HFFc6 (cell line): ENCODE measurements at places on chromosomes 4 and X.

DNA sequence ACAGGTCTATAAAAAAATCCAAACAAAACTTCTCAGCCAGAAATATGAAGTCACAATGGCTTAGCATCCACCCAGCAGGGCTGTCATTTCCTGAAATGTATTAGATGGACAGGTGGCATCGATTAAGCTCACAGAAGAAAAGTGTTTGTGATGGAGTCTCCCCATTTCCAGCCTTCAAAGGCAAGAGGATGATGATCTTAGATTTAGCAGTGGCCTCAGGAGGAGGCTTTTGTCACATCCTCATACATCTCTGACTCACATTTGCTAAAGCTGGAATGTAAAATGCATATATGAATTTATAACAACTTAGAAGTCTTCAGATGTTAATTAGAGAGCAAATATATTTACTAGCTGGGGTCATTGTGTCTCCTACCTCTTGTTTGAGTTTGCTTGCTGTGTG, 441.9 kb downstream of the SPRY1 start:
- DNase-seq = no peak

GRCh38 chr4:98199247-98199646, 56.0 kb upstream of the STPG2 start:
- DNase-seq = no peak

GRCh38 chrX:2631743-2632532, 59.2 kb upstream of the CD99 start:
- no peak for DNase-seq

- no peak for DNase-seq
Measured at GRCh38 chr4:49036528-49036927, 50.5 kb downstream of the CWH43 start.

- DNase-seq = peak; percentile 19
Measured at GRCh38 chr4:53532521-53532920, 58.8 kb downstream of the LNX1 start.

DNA sequence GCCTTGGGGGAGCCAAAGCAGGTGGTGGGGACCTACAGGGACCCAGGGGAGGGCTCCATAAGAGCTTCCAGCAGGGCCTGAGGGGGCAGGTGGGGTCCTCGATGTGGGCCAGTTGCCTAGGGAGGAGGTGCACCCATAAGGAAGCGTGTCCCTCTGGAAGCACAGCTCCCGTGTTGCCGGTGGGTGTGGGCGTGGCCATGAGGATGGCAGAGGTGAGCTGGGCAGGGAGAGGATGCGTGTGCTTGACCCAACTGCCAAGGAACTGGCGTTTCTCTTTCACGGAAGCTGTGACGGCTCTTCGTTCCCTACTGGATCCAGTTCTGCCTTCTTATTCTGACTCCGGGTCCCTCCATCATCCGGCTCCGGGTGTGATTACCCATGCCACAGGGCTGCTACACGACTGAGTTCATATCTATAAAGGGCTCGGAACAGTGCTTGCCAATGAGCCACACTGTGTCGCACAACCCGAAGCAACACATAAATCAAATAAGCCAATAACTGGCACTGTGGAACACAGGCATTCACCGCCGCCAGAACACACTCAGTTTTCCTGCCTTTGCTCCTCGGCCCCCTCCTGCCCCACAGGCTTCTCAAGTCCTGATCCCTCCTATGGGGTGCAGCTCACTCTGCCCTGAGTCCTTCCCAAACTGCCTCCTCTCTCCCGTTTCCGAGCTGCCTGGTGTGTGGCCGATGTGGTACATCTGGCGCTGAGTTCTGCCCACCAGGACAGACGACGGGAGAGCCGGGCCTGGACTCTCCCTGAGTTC, 35.5 kb downstream of the RNF212 start:
- DNase-seq = no peak

DNA sequence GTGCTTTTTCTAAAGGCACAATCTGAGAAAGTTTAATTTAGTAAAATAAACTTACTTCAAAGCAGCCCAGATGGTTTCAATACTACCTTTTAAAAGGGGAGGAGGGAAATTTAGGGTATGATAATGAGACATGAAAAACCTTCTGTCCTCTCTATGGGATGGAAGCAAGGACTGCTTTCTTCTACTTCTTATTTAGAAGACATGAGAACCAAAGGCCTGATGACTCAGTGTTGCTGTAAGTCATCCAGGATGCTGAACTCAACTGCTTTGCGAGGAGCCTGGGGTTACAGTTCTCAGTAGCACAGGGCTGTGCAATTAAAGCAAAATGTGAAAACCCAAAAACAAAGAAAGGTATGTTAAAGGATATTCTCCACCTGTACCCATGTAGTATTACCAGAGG, 140.8 kb upstream of the EDNRA start:
- DNase-seq = peak; percentile 66

GRCh38 chrX:129704491-129704890, 34.3 kb upstream of the XPNPEP2 start:
- DNase-seq = no peak

GRCh38 chr4:985123-985830, 1.6 kb upstream of the IDUA start:
- no peak for DNase-seq

DNA sequence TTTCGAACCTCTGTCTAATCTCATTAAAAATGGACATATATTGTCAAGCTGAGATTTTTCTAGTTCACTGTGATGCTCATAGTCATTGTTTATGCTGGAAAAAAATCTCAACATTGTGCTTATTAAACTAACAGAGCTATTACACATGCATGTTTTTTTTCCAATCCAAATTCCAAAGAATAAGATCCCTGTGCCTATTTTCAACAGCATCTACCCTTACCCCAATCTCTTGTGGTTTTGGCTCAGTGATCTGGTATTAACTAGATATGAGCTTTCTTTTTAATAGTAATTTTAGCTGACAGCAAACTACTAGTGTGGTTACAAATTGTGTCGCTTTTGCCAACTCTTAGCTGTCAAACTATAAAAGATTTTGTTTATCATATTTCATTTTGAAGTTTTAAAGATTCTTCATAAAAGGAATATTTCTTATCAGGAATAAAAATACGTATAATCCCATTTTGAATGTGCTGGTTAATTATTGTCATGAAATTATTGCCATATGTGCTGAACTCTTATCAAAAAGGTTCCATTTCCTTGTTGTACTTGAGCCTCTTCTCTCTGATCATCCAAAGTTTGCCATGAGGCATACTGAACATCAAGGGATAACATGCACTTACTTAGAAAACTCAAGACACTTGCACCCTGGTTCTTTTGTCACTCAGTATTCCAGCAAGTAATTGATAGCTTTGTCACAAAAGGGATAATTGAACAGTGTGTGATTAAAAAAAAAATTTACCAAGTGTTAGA, 241.2 kb downstream of the ARHGAP24 start:
- DNase-seq = no peak

DNA sequence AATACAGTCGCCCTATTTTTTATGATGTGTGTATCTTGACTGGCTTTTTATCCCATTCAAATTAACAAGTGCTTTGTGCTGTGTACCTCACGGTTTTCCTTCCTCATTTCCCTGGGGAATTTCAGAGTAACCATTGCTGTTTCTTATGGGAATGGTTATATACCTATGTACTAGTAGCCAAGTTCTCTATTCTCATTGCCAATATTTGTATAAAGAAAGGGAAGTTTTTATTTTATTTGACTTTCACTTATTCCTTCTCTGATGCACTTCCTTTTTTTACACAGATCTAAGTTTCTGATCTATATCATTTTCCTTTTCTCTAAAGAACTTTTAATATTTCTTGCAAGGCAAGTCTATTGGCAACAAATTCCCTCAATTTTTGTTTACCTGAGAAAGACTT, 181.3 kb downstream of the SOWAHB start:
- DNase-seq = no peak

DNA sequence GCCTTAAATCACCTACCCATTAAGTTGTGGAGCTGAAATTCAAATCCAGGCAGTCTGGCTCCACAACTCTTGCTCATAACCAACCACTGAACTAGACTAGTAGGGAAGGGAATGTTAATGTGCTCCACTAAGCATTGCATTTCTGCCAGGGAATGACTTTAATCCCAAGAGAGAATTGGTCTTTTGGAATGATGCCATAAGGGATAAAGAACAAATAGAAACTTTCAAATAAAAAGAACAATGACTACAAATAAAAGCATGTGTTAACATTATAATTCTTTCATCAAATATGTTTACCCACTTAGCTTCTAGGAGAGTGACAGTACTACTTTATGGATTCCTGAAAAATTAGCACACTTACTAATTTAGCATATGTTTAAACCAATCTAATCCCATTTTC, 905.9 kb downstream of the CENPC start:
- DNase-seq = no peak

GRCh38 chr4:25020236-25020635, 10.5 kb downstream of the LGI2 start:
- DNase-seq = peak; percentile 37

DNA sequence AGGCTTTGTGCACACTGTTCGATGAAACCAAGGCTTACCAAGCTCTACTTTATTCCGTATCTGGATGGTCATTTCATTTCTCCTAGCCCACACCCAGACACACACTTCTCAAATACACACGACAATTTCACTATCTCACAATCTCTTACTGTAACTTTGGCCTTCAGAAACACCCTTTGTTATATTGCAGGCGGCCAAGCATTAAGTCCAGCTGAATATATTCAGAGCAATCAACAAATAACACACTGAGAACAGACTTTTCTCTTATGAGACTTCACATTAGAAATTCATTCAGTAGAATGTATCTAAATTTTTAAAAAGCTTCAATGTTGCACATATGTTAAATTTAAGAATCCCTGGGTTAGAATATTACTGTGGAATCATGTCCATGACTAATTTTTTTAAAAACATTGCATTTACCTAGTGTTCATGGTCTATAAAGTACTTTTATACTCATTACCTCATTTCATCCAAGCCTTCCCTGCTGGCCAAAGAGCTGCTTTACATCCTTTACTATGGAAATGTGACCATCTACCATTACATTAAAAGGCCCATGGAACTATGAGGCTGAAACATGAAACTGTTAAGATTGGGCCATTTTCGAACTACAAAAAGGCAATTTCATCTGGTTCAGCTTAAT, 10.5 kb upstream of the MAGEB17 start:
- no peak for DNase-seq

GRCh38 chrX:37995428-37995827, 10.9 kb upstream of the SYTL5 start:
- DNase-seq = no peak

DNA sequence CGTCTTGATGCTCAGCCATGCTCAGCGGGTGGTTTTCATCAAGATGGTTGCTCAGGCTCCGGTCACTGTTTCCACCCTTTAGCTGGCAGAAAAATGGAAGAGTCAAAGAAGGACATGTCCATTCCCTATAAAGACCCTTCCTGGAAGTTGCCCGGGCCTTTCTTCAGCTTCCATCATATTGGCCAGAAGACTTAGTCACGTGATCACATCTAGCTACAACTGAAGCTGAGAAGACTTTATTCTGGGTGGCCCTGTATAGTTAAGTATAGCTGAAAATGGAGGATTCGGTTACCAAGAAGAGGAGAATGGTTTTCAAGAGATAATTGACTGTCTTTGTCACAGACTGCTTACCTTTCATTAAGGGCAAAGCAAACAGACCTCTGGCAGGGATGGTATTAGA, 296.7 kb upstream of the CASK start:
- DNase-seq = no peak

- DNase-seq = no peak
Measured at GRCh38 chr4:157447195-157447594, 226.7 kb downstream of the GRIA2 start.

- peak; percentile 74 for DNase-seq
Measured at GRCh38 chr4:145887241-145887991, 51.2 kb downstream of the ZNF827 start.

DNA sequence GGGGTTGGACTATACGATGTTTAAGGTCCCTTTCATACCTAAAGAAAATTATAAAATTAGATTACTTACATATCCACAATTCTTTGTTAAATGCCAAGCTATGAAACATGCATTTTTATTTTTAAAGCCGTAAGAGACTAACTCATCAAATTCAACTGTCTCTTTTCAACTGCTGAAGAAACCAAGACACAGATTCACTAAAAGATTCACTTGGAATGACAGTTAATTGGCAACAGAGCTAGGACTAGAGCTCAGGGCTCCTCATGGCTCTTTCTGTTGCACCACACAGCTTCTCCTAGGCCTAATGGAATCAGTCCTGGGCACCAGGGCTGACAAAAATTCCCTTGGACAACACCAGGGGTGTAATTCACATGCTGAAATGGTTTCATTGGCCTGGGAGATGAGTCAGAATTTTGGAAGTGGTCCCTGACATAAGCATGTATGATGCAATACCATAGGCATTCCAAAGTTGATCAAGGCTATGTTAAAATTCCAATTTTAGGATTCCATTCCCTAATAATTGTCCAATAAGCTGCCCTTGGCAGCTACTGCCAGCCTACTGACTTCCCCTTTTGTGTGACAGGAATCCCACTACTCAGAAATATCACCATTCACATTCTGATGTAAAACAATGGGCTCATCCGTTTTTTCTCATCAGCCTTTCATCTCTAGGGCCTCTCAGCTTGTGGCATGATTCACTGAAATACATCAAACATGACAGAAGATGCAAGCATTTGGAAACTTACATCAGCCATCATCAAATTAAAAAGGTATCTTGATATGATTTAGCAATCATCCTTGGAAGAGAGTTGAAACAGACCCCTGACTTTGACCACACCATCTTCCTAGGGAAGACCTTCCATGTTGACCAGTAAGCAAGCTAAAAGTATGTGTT, 54.2 kb downstream of the PLAC1 start:
- peak; percentile 80 for DNase-seq

DNA sequence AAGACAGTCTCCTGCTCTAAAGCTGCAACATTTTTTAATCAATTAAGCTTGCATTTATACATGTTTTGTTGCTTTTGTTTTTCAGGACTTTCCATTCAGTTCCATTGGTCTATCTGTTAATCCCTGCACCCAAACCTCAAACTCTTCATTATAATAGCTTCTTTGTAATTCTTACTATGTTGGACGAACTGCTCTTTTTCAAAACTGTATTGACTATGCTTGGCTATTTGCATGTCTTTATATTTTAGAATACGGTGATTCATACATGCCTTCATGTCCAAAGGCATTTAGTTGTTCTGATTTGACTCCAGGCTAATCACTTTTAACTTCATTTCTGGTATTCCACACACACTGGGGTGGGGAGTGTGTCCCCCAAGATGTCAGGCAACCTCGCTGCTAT, 14.1 kb downstream of the MAGEC1 start:
- DNase-seq = no peak

- DNase-seq = peak; percentile 63
Measured at GRCh38 chrX:40188573-40189417, 91.0 kb upstream of the BCOR start.
